ENCODE measurements at places on chromosomes 7 and 10.
A peak's percentile ranks its signal among the peaks of the same experiment; 100 is the strongest.

DNA sequence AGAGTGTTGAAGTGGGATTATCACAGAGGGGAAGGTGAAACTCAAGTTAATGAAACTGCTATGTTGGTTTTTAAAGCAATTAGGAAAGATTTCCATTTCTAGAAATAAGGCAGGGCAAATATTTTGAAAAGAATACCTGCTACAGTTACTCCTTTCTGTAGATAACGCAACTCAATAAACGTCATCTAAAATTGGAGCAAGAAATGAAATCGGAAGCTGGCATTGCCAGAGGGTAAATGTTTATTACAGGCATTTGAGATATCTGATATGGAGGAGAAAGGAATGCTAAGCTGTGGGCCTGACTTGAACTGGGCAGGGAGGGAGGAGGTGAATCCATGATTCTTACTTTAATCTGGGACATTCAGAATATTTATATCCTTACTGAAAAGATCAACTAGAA is 217.0 kb upstream of the ADARB2 start:
- DNase-seq = no peak

DNA sequence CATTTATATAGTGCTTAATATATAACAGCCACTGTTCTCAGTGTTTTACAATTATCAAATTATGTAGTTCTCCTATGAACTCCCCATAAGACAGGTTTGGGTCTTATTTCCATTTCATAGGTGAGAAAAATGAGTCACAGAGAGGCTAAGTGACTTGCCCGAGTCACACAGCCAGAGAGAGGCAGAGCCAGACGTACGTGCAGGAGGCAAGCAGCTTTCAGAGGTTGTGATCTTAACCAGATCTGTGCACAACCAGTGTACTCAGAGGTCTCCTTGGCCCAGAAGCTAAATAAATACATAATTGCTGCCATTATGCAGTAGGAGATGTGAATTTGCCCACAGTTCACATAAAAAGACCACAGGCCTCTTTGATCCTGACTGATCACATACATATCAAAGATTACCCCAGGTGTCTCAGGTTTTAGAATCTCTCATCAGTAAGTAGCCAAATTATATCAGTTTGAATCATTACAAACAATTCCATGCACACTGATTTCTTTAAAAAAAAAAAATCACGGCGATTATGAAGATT is 304.7 kb upstream of the AOAH start:
- DNase-seq = no peak

- no peak for DNase-seq
Observed at GRCh38 chr10:126889421-126889820, 15.8 kb upstream of the DOCK1 start.

DNA sequence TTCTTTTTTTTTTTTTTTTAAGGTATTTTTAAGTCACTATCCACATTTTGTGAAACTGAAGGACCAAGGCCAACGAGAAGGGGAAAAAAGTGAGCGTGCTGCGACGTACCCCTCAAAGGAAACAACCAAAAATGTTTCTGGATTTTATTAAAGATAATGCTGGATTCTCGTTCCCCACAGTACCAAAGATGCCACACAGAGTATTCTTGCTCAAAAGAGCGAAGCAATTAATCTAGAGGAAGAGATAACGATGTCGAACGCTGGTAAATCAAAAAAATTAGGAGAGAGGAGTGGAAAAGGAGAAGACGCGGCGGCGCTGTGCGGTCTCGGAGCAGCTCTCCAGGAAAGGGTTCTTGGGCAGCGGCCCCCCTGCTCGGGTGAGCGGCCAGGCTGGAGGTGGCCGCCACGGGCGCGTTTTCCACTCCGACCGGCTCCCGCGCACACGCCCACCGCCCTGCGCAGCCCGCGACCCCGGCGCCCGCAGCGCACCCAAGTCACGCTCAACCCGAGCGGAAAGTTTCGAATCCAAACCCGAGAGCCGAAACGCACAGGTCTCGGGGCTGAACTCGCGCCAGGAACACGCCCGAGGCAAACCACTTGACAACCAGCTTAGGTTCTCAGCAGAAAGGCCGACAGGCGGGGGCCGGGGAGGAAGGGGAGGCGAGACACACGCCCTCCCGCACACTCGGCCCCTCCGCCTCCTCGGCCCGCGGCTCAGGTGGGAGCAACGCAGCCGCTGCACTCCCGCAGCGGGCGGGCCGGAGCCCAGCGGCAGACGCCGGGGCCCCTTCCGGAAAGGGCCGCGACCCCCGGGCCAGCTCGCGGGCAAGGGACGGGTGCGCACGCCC is 989 bp downstream of the SRPK2 start:
- DNase-seq = peak; percentile 77

DNA sequence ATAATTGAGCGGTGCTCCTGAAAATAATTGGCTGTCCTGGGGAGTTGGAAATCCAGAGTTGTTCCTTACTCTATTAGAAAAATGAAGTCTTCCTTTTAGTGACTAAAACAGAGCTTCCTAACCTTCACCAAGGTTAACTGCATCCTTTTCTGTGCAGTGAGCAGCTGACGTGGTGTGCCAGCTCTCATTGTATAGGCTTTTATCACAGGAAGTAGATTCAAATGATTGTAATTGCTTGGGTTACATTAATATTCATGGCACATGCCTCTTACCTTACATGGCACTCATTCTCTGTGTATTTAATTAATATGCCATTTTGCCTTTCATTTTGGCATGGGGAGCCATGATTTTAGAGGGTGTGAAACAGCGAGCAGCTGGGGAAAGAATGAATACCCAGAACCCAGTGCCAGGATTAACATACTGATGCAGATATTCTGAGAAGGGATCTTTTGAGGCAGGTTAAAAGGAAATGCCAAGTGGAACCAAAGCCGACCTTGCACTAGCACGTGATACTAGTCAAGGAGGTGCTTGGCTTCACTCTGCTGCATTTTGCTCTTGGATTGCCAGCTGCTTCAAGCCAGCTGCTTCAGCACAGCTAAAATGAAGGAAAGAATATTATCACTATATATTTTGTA is 115.3 kb downstream of the ST7 start:
- DNase-seq = no peak

DNA sequence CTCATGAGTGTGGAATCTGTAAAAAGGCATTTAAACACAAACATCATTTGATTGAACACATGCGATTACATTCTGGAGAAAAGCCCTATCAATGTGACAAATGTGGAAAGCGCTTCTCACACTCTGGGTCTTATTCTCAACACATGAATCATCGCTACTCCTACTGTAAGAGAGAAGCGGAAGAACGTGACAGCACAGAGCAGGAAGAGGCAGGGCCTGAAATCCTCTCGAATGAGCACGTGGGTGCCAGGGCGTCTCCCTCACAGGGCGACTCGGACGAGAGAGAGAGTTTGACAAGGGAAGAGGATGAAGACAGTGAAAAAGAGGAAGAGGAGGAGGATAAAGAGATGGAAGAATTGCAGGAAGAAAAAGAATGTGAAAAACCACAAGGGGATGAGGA is 207.7 kb downstream of the ZEB1 start:
- DNase-seq = no peak

DNA sequence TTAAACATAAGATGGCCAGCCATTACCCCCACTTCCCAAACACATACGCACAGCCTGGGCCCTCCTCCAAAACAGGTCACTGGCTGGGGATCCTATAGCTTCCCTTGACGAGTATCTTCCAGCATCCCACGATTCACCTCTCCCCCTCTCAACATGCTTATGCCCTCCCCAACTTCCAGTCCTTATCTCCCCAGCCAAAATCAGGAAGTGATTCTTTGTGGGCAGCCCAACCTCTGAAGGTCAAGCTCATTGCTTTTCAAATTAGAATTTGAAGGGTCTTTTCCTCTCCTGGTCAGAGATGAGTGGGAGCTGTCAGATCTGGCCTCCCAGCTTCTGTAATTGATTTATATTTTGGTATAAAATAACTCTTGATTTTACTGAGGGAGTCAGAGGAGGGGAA is 133.6 kb downstream of the ATXN7L1 start:
- no peak for DNase-seq

GRCh38 chr7:135447748-135448147 is 62.2 kb downstream of the CNOT4 start:
- no peak for DNase-seq

DNA sequence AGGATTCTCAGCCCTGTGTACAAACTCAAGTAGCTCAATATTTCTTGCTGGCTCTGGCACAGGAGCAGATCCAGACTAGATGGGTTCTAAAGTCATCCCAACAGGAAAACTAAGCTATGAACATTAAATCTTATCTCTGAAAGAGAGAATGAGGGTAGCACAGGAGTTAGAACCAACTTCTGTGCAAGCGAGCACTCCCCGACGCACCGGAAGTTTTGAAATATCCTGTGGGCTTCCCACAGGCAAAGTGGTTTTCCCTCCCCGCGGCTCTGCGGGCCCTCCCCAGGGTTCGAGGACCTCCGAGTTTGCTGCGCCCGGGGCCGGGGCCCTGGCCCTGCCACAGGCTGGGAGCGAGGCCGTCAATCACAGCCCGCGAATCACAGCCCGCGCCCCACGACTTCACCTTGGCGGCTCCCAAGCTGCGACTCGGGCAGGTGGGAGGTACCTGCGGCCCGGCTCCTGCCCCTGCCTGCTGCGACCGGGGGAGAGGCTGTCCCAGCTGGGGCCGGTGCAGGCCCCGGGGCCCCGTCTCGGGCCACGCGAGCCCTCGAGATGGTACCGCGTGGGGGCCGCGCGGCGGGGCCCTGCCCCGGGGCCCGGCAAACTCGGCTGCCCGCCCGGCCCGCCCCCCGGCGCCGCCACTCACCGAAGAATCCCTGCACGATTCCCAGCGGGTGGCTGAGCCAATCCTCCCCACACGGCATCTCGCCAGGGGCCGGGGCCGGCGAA is 598 bp downstream of the MCMBP start:
- no peak for DNase-seq

- DNase-seq = no peak
Observed at GRCh38 chr7:116978006-116978405, 24.7 kb downstream of the ST7 start.

GRCh38 chr7:27203365-27203953 is 3.6 kb upstream of the HOXA13 start:
- DNase-seq = no peak

DNA sequence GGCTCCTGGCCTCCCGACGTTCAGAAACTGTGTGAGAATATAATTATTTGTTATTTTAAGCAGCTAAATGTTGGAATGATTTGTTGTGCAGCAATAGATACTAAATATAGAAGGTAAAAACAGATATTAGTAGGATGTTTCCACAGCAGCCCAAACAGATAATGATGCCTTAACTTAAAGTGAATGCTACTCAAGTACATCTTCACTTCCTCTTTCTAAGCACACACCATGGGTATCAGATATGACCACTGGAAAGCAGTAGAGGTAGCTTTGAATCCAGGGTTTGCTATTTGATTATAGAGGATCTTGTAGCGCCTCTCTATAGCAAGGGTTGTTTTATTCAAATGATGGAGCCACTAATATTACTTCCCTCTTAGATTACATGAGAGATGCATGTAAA is 38.2 kb upstream of the BET1 start:
- DNase-seq = no peak

GRCh38 chr7:39195967-39196366 is 218.3 kb downstream of the POU6F2 start:
- DNase-seq = no peak

DNA sequence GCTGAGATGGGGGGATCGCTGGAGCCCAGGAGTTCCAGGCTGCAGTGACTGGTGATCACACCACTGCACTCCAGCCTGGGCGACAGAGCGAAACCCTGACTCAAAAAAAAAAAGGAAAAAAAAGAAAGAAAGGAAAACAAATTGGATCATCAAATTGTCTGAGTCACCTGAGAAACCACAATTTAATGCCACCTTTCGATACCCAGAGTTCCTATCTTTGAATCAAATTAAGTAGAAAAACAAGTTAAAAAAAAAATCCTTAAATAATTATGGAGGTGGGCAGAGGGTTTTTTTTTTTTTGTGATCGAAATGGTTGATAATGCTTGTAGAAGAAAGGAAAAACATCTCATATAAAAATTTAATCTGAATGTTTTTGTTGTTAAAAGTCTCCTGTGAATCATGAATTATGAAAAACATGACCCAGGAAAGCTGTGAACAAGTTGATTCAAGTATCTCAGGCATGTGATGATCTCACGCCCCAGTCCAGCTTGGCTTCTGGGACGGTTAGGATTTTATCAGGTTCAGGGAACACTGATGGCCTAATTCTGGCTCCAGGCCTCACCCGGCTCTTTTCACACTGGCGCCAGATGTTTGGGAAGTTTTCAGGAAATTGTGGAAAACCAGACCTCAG is 25.3 kb upstream of the CUX1 start:
- DNase-seq = no peak

- DNase-seq = no peak
Observed at GRCh38 chr10:14843327-14843988, 5.4 kb downstream of the HSPA14 start.
